ENCODE measurements at places on chromosomes 5 and 9. TPM values are rescaled to one million over a fixed set of nuclear protein-coding genes. Genes with fewer than 3 reads are reported as not detected.

DNA sequence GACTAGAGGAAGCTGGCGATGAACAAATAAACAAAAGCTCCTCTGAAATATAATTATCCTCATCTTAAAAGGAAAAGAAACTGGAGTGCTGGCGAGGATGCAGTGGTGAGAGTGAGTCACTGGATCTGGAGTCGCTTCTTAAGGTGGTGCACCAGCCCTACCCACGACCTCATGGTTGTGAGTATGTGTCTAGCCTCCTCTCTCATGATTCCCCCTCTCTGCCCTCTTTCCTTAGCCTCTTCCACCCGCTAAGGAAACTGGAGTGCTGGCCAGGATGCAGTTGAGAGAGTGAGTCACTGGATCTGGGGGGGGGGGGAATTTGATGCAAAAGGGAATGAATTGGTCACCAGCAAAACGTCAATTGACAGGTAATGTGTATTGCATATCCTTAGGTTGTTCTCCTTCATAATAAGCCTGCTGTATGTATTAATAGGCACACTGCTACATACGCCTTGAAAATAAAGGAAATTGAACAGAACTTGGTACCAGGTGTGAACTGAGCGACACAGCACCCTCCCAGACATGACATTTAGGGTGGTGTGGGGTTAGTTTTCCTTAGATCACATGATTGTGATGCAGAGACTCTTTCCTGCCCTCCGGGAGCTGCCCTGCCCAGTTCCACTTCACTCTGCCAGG lies 36.3 kb upstream of the EBF1 start:
- peak; percentile 81 for DNase-seq

DNA sequence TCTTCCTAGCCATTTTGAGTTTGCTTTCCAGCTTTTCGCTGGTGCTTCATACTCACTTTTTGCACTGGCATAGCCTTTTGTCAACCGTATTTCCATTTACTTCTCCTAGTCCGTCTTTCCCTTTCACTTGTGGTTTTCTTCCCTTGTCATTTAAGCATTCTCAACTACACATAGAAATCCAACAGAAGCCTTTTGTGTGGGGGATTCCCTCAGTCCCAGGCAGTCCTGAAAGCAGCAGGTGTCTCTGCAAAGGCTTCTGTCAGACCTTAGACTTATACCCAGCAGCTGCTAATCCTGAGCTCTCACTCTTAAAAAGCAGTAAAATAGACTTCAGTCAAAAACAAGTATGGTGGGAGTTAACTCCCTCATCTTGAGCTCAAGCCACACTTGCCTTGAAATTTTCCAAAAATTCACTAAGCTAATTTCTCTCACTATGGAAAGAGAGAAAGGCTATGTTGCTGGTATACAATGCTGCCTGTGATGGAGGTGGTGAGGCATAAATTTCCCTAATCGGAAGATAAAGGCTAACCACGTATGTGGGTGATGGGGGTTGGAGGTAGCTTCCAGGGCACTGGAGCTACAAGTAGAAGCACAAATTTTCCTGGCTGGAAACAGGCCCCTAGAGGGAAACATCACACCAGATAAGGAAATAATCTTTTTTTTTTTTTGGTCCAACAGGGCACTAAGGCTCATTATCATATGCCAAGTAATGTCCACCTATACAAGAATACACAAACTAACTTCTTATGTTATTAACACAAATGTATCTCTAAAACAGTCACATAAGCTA lies 34.8 kb upstream of the IFNK start:
- DNase-seq: no peak

DNA sequence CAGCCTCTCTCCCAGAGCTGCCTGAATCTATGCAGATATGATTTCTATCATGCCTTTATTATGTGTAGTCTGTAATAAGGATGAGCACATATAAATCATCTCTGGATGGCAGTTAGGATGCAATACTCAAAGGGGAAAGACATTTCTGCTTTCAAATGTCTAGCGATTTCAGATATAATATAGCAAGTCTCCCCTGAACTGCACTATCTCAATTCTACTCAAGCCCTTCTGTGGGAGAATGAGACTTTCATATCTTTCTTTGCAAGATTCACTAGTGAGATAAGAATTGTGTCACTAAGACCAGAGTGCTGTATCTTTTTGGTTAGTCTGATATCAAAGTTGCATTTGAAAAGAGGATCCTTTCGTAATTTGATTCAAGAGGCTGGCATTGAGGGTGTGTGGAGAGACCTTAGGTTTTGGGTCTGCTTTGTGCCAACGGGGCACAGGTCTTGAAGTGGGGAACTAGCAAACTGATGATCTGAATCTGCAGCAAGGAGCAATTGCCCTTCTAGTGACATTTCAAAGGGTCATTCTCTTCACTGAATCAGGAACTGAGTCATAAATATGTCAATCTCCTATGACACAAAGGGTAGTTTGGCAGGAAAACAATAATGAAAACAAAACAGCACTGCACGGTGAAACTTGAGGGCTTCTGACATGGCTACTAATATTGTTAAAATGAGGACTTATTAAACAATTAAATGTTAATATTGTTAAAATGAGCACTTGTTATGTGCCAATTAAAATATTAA lies 305.5 kb upstream of the CLINT1 start:
- DNase-seq: no peak

- DNase-seq: no peak
These were observed 16.8 kb upstream of the SLC9A3 start for GRCh38 chr5:540906-541538.

DNA sequence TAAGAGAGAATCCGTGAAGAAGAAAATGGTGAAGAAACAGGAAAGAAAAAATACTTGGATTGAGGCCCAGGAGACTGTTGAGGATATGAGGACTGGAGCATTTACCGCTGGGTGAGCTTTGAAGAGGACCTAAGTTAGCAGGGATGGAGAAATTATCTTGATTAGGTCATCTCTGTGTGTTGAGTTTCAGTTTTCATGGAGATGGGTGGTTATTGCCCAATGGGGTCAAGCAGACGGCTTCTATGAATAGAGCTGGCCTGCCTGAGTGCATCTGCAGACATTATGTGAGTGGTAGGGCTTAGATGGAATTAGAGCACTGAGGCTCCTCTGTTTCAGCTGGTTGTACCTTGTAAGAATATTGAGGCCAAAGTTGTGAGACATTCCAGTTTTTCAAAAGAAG lies 245.4 kb upstream of the FBXL7 start:
- no peak for DNase-seq

DNA sequence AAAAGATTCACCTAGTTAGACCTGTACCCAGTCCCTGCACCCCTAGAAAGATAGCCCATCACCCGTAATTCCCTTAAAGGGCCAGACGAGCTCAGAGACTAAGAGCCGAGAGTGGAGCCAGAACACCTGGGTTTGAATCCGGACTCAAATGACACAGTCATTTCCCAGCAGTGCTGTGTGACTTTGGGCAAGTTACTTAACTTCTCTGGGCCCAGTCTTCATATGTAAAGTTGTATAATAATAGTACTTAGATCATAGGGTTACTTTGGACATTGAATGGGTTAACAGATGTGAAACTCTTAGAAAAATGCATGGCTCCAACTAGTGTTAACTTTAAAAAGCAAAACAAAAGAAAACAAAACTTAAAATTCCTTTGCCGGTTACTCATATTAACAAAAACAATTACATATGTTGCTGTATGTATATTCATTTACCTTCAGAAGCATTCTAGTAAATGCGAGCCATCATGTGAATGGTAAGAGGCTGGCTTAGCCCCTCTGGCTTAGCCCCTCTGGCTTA lies 40.4 kb upstream of the RASGRF2 start:
- no peak for DNase-seq

GRCh38 chr9:125066839-125067619 lies 76.3 kb downstream of the SCAI start:
- no peak for DNase-seq

DNA sequence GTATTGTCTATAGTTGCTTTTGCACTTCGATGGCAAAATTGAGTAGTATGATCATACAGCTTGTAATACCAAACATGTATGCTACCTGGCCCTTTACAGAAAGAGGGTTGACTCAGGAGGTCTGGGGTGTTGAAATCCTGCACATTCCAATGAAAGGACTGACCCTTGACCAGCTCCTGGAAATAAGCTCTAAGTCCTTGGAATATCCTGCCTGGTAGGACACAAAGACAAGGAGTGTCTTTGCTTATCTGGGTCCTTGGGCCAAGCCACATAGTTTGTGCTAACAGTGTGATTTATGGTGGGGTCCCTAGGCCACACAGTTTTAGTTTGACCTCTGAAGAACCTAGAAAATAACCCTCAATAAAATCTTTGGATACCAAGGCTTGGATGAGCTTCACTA lies 89.3 kb upstream of the FTMT start:
- DNase-seq: no peak

GRCh38 chr5:81125959-81126358 lies 107.2 kb upstream of the CKMT2 start:
- no peak for DNase-seq

DNA sequence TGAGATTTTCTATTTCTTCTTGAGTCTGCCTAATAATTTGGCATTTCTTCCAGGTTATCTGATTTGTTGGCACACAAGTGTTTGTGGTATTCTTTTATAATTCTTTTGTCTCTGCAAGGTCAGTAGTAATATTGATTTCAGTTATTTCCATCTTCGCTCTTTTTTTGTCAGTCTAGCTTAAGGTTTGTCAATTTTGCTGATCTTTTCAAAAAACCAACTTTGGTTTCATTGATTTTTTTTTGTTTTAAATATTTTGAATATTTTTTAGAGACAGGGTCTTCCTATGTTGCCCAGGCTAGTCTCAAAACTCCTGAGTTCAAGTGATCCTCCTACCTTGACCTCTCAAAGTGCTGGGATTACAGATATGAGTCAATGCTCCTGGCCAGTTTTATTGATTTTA lies 162.8 kb downstream of the BARX1 start:
- no peak for DNase-seq

DNA sequence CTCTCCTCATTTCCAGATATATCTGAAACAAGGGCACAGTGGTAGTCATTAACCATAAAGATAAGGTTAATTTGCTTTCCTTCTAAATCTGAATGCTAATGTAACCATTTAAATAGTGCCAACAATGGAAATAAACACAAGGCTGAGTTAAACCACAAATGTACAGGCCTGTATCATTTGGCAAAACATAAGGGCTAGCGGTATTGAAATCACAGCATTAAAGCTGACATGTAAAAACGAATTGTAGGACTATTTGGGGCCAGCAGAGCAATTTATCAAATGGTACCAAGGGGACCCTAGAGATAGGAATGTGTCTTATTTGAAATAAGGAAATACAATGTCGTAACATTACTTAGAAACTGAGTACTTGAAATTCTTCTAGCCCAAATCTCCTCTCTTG lies 247.5 kb upstream of the RPS23 start:
- DNase-seq: no peak

GRCh38 chr9:38107405-38107804 lies 38.4 kb upstream of the SHB start:
- no peak for DNase-seq

GRCh38 chr5:171624396-171624795 lies 161.2 kb upstream of the SMIM23 start:
- DNase-seq: peak; percentile 9

- no peak for DNase-seq
These were observed 33.6 kb downstream of the SUB1 start for GRCh38 chr5:32618962-32619361.

DNA sequence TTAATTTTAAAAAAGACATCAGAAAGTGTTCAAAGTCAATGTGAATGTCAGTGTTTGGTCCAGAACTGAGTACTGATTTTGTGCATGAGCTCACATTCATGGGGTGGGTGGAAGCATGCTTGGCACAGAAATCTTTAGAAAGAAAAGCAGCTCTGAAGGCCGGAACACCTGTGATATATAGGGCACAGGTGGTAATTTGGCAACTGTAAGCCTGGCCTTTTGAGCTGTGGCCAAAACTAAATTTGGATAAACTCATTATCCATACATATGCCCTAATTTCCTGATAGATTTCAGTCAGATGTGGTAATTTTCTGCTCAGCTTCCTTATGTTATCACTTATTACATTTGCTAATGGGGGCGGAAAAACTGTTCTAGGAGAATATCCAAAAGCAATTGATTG lies 211.4 kb downstream of the HCN1 start:
- no peak for DNase-seq

DNA sequence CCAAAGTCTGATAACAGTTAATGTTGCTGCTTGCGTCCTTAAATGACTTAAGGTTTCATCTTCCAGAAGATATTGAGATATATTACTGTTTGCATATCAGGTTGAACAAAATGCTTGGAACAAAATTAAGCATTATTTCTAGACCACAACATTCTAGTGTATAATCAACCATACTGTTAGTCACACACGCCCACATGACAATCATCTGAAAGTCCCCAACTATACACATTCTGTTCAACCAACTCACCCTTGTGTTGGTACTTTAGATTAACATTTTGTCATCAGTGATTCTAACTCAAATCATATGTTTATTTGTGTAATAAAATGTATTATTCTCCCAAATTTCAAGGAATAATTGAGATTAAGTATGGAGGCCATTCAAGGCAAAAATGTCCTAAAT lies 47.3 kb downstream of the LURAP1L start:
- DNase-seq: peak; percentile 43

DNA sequence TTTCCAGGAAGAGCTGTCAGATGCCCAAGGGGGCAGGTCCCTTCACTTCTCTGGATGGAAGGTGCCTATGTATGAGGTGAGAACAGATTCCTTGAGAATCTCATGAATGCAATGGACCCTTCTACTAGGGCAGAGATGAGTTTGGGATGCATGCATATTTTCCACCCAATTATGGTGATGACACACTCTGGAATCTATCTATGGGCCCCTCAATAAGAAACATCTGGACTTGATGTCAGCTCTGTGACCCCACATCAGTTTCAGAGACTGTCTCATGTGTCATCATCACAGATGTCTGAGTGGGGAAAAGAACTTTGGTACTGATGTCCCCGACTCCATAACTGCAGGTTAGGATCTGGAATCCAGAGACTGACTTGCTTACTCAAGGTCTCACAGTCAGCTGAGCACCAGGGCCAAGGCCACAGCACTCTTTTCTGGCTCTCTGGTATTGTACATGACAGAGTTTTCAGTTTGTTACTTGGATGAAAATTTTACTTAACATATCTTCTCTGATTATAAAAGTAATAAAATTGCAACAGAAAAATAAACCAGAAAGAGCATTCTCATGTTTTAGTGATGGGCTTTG lies 177.0 kb downstream of the DCP2 start:
- peak; percentile 58 for DNase-seq

DNA sequence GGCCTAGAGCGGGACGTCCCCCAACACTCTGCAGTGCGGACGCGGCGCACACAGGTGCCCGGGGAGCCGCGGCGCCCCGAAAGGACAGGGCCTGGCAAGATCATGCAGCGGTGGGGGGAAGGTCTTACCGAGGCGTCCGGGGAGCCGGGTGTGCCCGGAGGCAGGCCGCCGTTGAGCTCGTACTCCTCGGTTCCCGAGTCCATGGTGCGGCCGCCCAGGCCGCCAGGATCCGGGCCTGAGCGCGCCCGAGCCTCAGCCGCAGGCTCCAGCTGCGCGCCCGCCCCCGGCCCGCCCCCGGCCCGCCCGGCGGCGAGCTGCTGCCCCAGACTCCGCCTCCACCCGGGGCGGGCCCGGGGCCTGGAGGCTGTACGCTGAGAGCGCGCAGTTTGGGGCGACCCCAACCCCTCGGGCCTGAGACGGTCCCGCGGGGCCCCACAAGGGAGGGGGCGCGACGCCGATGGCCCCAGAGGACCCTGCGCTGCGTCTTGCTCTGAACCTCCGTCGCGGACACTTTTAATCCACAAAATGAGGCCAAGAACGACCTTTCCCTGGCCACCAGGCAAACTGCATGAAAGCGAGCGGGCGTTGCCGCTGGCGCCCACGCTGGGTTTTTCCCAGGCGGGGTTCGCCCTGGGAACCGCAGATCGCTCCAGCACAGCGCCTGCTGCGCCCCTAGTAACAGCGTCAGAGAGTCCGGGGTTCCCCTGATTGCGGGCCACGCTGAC lies at the start of gene NINJ1:
NINJ1 (minus strand) TSS at position 237 of the 725 bp plus-strand sequence; CDS start at position 203, 34 bp downstream.
- DNase-seq: peak; percentile 99

Gene TARS1
- 305 TPM for total RNA-seq

Gene SOHLH1
- total RNA-seq: not detected

Gene SARDH
- total RNA-seq: 10.9 TPM

Gene IL5
- not detected for total RNA-seq

Gene NRG2
- 0.72 TPM for total RNA-seq
